NCI-H774 (cell line): ENCODE measurements at places on chromosomes 11 and 22.
A peak's percentile ranks its signal among the peaks of the same experiment; 100 is the strongest.

DNA sequence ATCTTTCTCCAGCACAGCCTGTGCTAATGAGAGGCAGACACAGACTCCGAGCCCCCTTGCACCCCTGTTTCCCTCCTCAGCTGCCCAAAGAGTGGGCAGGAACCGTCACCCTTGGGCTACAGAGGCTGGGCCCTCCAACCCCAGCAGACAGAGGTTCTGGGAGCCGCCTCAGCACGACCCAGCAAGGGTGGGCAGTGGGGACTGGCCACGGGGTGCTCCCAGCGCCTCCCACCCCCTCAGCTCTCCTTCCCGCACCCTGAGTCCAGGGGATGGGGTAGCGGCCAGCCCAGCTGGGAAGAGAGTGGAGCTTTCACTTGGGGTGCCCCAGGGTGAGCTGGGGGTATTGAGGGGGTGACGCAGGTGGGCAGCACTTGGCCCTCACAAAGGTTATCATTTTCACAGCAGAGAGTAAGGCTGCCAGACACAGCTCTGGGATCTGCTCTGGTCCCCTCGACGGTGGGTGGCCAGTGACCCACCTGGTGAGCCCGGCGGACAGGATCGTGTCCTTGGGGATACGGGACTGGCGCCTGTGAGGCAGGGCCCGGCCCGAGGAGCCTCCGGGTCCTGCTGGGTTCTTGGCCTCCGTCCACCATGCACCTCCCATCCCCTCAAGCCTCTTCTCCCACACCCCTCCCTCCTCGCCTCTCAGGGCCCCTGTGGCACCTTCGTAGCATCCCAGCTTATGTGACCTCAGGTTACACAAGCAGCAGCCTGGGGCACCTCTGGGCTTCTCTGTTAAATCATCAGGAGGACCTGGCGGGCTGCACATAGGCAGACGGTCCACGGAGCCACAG is 14.4 kb upstream of the BRSK2 start:
- DNase-seq, result no peak

- DNase-seq, result peak; percentile 12
Measured at GRCh38 chr22:49305214-49305965, 522.3 kb downstream of the BRD1 start.

DNA sequence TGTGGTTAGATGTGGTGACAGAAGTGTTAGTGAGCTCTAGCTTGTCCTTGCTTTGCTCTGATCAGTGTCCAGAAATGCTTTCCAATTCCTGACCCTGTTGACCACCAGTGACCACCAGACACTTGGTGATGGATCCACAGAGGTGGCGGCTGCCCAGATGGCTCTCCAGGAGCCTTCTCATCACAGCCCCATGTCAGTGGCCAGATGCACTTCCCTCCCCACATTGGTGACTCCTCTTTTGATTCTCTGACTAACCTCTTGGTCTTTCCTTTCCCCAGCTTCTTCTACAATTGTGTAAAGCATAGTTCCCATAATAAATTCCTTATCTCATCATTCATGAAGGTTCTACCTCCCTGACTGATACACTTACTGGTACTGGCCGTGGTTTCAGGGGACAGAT is 40.1 kb upstream of the CXCR5 start:
- DNase-seq, result no peak

DNA sequence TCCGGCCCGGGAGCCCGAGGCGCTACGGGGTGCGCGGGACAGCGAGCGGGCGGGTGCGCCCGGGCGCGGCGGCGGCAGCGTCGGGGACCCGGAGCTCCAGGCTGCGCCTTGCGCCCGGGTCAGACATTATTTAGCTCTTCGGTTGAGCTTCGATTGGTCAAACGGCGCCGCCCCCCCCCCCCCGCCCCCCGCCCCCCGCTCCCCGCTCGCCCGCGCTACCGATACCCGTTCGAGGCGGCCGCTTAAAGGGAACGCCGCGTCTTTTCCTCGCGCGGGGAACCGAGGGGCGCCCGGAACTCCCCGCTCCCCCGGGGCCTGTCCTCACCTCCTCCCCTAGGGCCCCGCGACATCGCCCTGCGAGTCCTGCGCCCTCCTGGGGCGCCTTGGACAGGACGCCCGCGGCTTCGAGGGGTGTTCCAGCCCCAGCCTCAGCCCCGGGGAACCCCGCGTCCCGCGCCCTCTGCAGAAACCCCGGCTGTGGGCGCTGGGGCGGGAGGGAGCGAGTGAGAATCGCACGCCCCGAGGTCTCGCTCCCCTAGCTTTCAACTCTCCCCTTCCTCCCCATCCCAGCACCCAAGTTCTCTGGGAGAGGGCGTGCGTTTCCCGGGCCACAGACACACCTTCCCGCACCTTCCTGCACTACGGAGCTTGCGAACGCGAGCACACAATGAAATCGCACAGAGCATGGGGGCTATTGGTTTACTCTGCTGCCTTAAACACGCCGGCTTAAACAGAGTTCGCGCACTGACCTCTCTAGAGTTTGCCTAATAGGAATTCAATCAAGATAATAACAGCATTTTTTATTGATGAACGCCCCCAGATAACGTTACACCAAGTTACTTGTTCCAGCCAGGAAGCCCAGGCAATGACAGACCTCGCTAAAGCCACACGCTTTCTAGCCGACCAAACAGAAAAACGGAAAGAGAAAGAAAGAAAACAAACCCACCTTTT is at the start of gene BDNF:
Gene BDNF, minus strand, starts transcription at position 105 of the 951 bp plus-strand sequence. CDS start 41,891 bp downstream, outside the sequence.
- DNase-seq, result peak; percentile 42

DNA sequence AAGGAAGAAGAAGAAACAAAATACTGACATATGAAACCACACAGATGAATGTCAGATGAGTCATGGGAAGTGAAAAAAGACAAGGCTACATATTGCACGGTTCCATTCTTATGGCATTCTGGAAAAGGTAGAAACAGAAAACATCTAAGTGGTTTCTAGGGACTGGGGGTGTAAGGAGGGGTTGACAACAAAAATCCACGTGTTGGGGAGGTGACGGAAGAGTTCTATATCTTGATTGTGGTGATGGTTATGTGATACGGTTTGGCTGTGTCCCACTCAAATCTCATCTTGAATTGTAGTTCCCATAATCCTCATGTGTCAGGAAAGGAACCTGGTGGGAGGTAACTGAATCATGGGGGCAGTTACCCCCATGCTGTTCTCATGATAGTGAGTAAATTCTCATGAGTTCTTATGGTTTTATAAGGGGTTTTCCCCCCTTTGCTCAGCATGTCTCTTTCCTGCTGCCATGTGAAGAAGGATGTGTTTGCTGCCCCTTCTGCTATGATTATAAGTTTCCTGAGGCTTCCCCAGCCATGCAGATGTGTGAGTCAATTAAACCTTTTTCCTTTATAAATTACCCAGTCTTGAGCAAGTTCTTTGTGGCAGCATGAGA is 6.4 kb upstream of the ARFGAP3 start:
- no peak for DNase-seq

- DNase-seq, result no peak
Measured at GRCh38 chr11:69567951-69568808, 72.8 kb upstream of the CCND1 start.

DNA sequence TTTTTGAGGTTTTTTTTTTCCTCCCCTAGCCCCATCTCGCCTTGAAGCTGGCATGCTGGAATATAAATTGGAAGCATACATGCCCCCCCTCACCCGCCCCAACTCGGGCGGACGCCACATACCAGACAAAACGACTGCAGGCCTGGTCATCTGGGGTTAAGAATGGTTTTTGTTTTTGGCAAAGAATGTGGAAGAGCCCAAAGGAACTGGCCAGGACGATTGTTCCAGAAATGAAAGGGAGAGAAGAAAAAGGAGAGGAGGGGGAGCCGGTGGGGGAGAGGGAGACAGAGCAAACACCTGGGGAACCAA is 25.0 kb downstream of the MN1 start:
- no peak for DNase-seq

- peak; percentile 13 for DNase-seq
Measured at GRCh38 chr11:11313902-11314692, 39.0 kb downstream of the CSNK2A3 start.

- no peak for DNase-seq
Measured at GRCh38 chr11:43489869-43490465, 131.2 kb downstream of the TTC17 start.

- DNase-seq, result no peak
Measured at GRCh38 chr11:96335388-96335787, 7.6 kb downstream of the MAML2 start.

GRCh38 chr11:28542561-28542960 is 434.4 kb downstream of the METTL15 start:
- DNase-seq, result peak; percentile 63

- no peak for DNase-seq
Measured at GRCh38 chr11:59225017-59225416, 12.3 kb upstream of the MPEG1 start.

DNA sequence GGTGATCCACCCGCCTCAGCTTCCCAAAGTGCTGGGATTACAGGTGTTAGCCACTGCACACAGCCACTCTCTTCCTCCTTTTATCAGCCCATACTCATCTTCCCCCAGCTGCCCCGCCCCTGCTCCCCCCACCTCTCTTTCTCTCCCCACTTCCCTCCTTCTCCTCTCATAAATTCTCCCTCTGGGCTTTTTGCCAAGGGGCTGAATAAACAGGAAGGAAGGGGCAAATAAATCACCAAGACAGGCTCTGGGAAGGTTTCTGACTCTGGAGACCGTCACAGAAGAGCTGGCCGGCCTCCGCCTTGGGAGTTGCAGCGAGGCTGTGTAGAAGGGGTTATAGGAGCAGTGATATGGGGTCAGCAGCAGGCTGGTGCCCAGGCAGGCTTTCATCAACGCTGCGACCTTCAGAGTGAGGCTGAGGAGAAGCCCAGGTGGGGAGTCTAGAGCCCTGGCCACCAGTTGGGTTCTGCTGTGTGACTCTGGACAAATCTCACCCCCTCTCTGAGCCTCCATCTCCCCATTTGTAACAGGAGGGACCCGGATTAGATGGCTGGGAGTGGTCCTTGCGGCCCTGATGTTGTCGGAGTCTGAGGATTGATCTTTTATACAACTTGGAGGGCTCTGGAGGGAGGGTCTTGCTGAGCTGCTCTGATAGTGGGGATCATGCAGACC is 62.6 kb upstream of the RASD2 start:
- DNase-seq, result peak; percentile 61

DNA sequence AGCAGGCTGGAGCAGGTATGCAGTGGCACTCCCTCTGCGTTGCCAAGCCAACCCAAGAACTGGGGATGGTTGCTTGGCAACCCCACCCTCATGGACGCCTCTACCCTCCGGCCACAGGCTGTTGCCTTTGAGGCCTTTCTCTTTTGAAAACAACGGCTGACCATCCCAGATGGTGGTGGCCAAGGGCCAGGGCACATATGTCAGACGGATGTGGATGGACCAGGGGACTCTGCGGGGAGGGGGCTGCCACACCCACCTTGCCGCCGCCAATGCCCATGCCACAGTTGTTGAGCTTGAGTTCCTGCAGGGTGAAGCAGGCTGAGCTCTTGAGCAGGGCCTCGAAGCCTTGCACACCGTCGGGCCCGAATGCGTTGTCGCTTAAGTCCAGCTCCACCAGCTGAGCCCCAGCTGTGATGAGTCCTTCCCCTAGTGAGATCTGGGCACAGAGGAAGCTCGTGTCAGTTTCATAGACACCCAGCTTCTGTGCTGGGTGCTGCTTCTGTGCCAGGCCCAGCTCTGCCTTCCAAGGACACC is 21.5 kb downstream of the RANGAP1 start:
- no peak for DNase-seq

DNA sequence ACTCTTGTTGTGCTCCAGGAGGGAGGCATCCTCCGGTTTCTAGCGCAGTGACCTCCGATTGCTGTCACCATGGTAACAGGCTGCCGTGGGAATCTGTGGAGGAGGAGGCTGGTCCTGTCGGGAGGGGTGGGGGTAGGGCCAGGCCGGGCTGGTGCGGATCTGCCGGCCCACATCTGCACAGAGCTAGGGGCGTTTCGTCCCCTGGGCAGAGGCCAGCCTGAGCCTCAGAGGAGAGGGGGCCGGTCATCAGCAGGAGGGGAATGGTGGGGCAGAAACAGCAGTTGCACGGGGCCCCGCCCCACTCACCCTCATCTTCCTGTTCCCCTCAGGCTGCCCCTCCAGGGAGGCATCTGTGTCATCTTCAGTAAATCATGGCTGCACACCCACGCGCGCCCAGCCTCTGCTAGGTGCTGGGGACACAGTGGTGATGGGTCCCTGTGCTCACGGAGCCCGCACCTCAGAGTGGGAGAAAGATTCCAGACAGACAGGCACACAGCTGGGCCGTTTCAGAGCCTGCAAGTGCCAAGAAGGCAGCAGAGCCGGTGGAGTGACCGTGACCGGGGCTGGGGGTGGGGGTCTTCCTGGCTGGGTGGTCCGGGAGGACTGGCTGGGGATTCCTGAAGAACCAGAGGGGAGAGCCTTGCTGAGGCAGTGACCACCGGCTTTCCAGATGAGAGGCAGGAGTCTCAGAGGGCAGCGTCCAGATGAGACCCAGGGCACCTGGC is 120.5 kb downstream of the CACNA1I start:
- no peak for DNase-seq

- DNase-seq, result no peak
Measured at GRCh38 chr22:47647181-47647580, 884.7 kb downstream of the TBC1D22A start.

DNA sequence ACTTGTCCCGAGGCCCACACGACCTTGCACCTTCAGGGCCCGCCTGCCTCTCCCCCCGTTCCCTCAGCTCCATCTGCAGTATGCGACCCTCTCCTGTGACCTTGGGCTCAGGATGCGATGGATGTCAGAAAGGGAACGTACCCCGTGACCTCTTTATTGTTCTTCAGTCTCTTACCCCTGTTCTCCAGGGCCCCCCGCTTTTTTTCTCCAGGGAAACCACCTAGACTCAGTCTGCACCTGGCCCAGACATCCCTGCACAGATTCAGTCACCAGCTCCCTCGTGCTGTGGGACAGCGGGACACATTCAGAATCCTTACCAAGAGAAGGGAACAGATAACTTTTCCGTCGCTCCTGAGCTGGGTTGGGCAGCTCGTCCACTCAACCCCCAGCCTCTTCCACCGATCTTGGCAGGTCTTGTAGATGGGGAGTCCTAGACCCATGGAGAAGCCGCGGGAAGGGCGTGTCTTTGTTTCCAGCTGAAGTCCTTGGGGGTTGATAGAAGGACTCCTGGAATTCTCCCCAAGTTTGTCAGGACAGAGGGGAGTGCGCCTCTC is 1.4 kb upstream of the PHOX2A start:
- DNase-seq, result no peak
